ENCODE measurements at places on chromosomes 12 and 14.

GRCh38 chr12:123102366-123102765 is 48.5 kb downstream of the PITPNM2 start:
- no peak for DNase-seq

DNA sequence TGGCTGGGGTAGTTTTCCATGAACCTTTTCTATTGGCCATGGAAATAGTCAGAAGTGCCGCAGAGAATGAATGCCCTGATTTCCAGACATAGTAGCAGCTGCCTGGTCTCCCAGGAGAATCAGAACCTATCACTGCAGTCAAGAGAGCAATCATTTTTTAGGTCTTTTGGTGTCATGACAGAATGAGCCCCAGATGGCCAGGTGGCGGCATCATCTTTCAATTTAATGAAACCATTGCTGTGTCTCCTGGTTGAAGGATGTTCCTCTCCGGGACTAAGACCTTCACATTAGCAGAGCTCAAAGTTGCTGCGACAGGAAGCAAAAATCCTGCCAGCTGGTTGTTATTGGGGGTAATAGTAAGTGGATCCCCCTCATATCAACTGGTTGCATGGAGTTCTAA is 18.8 kb downstream of the TNFAIP2 start:
- DNase-seq, result no peak

DNA sequence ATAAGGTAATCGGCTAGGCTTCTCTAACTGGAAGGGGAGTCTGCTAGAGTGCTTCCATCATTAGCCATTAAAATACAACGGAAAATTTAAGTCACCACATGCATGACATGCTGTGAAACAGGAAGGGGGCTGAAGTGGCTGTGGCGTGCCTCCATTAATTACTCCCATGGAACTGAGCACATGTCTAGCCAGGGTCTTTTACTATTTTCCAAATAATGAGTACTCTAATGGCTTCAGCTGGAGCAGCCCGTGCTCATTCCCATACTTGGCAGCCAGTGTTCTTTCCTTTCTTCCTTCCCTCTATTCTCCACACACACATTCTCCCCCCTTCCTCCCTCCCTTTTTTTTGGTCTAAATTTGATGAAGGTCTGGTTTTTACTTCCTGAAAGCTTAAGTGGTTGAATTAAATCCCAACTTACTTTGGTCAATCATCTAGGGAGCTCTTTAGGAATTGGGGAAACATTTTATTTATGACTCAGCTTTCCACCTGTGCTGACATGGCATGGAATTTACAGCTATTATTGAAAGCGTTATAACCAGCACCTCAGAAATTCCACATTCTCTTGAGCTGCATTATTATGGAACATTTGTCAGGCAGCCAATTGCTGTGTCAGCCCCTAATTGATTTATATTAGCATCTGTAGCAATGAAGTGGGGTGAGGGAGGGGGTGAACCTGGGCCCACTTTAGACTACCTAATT is 72.3 kb downstream of the LRIG3 start:
- DNase-seq, result no peak

DNA sequence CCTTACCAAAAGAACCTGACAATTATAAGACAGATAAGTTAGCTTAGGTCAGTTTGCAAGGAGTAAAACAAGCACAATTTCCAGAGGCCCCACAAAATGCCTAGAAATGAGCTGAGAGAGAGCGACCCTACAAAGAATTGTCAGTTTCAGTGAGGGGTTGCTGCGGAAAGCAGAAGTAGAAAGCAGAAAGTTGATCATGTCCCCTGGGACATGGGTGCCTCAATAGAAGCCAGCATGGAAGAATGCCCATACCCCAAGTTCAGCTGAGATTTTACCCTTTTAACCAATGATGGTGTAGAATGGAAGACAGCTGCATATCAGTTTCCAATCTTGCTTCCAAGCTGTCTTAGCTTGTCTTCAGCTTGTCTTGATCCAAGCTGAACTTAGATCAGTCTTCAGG is 21.8 kb upstream of the CRY1 start:
- DNase-seq, result no peak

DNA sequence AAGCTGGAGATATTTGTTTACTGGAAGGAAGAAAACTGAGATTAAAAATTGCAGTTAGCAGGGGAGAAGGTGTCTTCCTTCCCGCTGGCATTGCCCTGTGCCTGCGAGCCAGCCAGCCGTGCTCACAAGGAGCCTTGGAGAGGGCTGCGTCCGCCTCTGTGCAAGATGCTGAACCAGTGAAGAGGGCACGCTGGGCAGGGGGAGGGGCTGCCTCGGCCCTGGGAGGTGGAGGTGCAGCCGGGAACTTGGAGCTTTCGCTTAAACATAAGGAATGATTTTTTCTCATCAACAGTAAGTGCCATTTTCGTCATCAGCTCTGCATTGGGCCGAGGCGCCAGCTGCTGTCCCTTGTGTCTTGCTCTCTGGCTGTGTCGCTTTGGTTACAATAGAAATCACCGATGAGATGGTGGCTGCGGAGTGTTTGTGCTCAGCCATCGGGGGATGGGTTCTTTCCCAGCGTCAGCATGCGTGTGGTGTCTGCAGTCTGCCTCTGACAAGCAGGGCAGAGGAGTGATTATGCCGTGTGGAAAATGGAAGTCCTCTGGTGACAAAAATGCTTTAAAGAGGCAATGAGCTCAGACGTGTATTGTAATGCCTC is 97.3 kb downstream of the ESR2 start:
- DNase-seq, result no peak

- DNase-seq, result no peak
These were observed 96.8 kb upstream of the IFNG-AS1 start for GRCh38 chr12:67892259-67893021.
